ENCODE measurements at places on chromosomes 1 and 21.
A peak's percentile ranks its signal among the peaks of the same experiment; 100 is the strongest.

GRCh38 chr1:199054694-199055093, 415.9 kb downstream of the PTPRC start:
- DNase-seq = no peak

- no peak for DNase-seq
Observed at GRCh38 chr1:38132681-38133080, 86.1 kb upstream of the POU3F1 start.

DNA sequence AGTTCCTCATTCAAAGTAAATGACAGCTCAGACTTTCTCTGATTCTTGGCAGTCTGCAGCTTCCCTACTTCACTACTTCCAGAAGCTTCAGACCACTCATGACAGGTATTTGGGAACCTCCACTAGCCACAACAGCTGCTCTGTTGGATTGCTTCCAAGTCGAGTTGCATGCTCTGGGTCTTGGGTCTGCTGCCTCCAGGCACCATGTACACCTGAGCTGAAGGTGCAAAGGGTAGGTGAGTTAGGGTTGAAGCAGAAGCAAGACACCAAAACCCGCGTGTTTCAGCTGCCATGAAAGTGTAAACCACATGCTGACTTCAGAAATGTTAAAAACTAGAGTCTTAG, 62.7 kb downstream of the ZNF684 start:
- no peak for DNase-seq

GRCh38 chr1:202090994-202091393, 31.7 kb upstream of the GPR37L1 start:
- no peak for DNase-seq

DNA sequence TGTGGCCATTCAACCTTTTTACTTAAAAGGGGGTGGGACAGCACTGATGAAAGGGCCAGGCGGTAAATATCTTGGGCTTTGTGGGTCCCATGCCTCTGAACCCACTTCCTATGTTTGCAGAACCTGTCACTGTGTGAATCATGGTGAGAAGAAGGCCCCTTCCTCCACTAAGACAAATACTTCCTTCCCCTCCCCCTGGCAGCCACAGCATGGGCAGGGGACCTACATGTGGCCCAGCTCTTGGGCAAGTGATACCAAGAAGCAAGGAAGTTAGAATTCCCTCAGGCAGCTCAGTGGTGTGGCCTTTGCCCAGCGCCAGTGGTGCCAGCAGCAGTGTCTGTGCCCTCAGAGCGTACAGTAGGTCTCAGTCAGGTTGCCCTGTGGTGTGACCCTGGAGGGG, 168.6 kb downstream of the TRIM33 start:
- peak; percentile 60 for DNase-seq
